Large intestine (tissue), 12 donors: ENCODE measurements at places on chromosomes 4 and X.

- DNase-seq, result no peak
Measured at GRCh38 chrX:151912780-151913179, at the start of gene MAGEA4. Gene MAGEA4, plus strand, starts transcription at chrX:151912889. Its CDS starts 10,776 bp downstream, at chrX:151923665.

DNA sequence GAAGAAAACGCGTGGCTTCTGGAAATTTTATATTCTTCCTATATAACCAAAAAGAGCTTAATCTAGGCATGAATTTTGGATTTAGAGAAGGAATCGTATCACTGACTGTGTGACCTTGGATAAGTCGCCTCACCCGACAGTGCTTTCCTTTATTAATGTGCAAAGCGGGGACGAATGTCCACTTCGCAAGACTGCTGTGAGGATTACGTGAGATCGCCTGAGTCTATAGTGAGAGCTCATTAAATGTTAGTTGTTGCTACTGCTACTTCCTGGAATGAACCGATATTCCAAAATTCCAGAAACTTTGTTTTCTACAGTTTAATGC is 448 bp upstream of the TBC1D8B start:
- DNase-seq, result no peak

- DNase-seq, result no peak
Measured at GRCh38 chr4:48190839-48191238, 56.8 kb upstream of the TXK start.

GRCh38 chr4:169079942-169080827 is 70.1 kb upstream of the CBR4 start:
- DNase-seq, result peak; percentile 89

DNA sequence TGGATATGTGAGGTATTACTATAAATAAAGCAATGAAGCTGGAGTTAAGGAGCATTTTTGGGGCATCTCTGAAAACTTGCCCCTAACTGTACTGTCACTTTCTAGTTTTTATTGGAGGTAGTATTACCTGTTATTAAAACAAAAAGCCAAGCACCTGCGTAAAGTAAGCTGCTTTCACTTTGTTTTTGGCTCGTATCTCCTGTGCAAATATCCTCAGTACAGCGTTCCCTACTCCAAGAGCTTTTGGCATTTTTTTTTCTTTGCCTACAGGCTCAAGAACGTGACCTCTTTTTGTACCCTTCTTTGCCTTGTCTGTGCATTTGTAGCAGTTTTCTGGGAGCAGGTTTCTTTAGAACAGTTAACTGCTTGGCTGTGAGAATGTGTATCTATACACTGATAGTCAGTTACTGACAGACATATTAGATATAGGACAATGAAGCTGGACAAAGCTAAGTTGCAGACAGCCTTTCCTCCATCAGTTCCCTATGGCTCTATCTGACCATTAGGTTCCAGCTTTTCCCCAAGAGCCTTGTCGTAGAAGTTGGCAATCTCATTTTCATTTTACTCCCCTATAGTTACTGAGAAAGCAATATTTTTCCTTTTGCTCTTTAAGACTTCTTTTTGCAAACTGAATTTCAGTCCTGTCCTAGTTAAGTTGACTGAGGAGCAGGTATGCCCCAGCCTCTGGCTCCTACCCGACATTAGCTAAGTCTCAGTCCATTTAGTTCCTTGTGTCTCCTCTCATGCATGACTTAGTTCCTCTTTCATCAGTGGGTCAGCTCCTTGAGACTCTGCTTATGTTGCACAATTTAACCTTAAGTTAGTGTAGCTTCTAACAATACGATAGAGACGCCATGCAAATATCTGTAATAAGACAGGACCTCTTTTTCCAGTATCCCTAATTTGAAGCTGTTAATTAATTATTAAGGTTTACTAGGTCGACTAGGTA is 71.5 kb upstream of the HPRT1 start:
- DNase-seq, result no peak

DNA sequence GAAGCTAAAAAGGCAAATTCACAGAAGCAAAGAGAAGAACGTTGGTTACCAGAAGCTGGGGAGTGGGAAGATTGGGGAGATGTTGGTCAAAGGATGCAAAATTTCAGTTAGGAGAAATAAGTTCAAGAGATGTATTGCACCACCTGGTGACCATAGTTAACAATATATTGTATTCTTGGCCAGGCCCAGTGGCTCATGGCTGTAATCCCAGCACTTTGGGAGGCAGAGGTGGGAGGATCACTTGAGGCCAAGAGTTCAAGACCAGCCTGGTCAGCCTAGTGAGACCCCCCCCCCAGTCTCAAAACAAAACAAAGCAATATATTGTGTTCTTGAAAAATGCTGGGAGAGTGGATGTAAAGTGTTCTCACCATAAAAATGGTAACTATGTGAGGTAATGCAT is 67.9 kb downstream of the TAB3 start:
- no peak for DNase-seq

GRCh38 chr4:48653217-48654014 is 126.7 kb downstream of the FRYL start:
- DNase-seq, result no peak

DNA sequence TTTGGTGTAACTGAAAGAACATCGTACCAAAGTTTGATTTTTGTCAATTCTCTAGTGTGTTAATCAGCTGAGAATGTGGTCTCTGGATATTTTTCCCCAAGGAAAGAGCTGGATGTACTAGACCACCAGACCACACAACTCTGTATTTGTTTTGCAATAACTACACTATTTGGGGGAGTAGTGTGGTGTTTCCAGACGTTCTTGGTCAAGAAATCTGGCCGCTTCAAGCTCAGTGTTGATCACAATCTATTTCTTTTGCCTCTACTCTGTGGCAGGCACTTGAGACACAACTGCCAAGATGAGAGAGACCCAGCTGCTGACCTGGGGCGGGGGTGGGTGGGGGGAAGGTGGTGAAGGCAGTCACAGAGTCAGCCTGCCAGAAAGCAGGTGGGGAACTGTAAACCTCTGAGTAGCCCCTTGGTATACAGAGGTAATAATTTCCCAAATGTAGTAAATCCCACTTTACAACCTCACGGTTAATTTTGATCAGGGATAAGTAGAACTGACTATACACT is 30.6 kb downstream of the PTTG2 start:
- DNase-seq, result no peak

- DNase-seq, result no peak
Measured at GRCh38 chrX:106606571-106606970, 5.2 kb upstream of the RADX start.

- no peak for DNase-seq
Measured at GRCh38 chr4:118557298-118557851, 127.8 kb upstream of the METTL14 start.

DNA sequence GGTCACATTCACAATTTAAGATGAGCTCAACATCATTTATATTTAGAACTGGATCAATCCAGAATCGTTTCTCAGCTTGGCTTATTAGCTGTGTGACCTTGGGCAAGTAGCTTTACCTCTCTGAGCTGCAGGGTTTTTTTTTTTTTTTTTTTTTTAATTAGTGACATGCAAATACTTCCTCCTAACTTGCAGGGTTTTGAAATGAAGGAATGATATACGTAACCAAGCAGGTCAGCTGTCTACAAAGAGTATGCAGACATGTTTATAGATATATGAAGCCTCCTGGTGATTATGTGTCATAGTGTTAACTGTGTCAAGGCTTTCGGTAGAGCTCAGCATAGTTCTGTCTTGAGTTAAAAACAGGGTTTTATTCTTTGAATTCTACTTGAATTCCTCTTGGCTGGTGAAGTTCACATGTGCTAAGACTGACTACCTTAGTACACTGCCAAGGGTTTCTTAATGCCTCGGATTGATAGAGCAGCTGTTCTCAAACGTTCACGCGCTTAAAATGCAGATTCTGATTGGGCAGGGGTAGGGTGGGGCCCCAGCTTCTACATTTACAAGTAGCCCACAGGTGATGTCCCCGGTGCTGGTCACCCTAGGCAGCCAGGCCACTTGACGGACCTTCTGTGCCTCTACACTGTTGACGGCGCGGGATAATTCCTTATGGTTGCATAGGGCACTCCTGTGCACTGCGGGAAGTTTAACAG is 654 bp upstream of the STS start:
- DNase-seq, result no peak
